ENCODE measurements at places on chromosomes 5 and 9.

GRCh38 chr5:44387406-44387805 lies 1.8 kb downstream of the FGF10 start:
- no peak for DNase-seq

DNA sequence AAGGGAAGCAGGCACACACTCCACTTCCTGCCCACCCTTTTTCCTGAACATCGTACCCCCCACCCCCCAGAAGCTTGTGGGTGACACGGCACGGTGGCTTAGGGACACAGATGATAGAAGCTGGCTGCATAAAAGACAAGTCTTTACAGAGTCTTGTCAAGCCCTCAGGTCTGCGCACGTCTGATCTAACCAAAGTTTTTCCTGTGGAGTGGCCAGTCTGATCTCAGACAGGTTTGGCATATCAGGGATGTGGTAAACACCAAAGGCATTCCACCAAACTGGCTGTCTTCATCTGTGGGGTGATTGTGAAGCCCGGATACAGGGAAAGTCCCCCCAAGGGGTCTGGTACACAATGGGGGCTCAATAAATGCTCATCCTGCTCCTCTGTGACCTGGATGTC lies 50.0 kb downstream of the CRB2 start:
- no peak for DNase-seq

DNA sequence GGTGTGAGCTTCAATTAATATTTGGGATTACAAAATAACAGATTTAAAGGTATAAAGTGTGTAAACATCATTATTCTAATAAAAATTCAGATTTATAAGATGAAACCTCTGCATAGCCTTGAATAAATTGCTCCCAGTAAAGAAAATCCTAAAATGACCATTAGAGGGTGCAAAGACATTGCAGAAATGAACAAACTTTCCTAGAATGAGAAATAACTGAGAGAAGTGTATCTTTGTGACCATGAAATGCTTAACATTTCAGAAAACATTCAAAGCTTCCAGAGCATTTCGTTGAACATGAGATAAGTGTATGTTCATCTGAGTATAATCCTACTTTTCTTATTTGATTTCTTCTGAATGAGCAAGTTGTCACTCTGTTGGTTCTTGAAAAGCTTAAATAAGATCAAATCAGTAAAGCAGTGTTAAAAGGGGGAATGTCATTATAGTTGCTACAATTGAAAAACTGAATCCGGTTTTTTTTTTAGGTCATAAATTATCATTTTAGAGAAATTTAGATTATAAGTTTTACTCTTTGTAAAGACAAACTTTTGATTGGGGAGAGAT lies 24.7 kb upstream of the NUDT12 start:
- DNase-seq: no peak

GRCh38 chr5:59325070-59325469 lies 568.5 kb downstream of the PDE4D start:
- DNase-seq: no peak

- no peak for DNase-seq
Measured at GRCh38 chr5:153157156-153157555, 333.3 kb upstream of the GRIA1 start.

DNA sequence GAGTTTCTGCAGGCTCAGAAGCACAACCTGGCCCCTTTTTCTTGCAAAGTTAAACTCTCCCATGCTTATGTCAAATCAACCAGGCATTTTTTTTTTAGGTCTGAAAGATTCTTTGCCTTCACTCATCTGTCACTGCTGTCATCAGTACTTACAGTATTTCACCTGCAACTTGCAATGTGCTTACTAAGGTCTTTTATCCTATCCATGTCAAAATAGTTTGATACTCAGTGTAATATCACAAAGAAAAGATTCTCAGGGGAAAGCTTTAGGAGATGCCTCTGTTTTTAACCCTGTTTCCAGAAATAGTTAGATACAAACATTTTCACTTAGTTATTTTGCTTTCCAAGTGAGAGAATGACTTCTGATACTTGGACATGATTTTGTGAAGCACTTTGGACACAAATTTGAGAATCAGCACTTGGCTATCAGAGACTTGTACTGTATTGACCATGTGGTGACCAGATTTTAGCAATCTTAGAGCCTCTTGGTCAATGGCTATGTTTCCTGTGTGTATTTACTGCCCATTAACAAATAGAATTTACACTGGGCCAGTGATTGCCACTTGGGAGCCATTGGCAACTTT lies 428.2 kb downstream of the IRX1 start:
- no peak for DNase-seq

- DNase-seq: no peak
Measured at GRCh38 chr9:133054966-133055365, 6.8 kb upstream of the CEL start.

DNA sequence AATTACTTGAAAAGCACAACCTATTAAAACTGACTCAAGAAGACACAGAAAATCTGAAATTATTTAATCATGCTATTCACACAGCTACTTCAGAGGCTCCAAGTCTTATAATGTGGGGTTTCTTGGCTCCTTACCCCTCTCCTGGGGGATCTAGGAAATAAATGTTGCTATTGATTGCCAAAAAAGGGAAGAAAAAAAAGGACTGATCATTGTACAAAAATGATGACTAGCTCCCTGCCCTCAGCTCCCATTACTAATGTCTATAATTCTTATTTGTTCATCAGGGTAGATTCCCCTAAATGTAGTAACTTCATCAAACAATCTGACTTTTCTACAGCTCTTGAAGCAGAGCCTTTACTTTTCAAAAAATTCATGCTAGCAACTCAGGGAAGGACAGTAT lies 3.3 kb upstream of the SMC5 start:
- DNase-seq: no peak

- no peak for DNase-seq
Measured at GRCh38 chr5:56529666-56530430, 285.5 kb upstream of the MAP3K1 start.

DNA sequence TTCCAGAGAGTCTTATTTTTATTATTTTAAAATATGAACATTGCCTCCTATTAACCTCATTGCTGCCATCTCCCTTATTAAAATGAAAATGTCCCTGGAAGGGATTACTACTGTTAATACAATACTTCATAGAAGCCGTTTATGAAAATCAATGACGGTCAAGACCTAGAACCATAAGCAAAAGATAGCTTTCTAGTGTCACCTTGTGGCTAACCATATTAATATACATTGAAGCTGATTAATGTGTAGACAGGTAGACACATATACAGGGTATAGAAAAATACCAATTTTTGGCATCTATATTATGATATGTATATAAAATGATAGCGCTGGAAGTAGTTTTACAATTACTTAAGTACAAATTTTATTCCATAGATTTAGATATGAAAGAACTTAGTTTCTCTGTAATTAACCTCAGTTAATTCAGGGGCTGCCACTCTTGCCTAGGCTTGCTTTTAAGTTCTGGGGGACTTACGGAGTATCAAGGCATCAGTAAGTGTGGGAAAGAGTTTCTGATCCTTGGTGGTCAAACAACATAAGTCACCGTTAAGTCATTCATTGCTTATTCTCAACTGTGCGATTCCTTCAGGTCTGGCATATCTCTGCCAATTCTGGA lies 2.5 kb upstream of the YTHDC2 start:
- no peak for DNase-seq

GRCh38 chr5:171849585-171850323 lies 64.1 kb downstream of the SMIM23 start:
- no peak for DNase-seq

DNA sequence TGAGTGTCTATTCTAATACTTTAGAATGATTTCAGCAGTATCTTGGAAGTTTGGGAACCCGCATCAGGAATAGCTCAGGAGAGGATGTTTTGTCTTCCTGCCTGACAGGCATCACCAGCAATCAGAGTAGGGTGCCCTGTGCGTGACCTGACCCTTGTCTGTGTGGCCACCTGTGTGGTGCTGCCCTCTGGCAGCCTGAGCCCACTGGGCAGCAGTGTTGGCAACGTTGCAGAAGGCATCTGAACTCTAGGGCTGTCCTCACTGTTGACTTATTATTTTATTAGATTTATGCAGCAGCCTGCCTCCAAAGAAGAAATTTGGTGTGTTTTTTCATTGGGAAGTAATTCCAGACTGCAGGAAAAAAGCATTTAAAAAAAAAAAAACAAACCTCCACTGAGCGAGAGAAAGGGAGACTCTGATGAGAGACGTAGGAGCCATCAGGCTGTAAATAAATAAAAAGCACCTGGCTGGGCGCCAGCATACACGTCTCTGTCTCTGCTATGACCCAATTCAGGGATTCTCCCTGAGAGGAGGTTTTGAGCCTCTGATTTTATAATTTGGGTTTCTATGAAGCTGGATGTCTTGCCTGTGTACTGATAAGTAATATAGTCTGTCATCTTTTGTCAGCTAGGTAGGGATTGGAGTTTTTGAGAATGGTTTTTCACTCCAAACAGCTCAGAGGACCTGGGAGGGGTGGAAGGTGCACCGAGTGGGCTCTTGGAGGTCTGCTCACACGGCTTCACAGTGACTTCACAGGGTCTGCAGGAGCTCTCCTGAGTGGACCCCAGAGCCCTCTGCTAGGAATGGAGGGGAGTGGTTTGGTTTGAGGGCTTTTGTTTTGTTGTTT lies 49.0 kb downstream of the FAM78A start:
- no peak for DNase-seq

- DNase-seq: no peak
Measured at GRCh38 chr9:19033015-19033414, at the start of gene SAXO1. TSS of gene SAXO1 (minus strand) at chr9:19033209. CDS start at chr9:19032908, 301 bp downstream.

GRCh38 chr9:89317282-89317681 lies 1.0 kb upstream of the SECISBP2 start:
- no peak for DNase-seq

DNA sequence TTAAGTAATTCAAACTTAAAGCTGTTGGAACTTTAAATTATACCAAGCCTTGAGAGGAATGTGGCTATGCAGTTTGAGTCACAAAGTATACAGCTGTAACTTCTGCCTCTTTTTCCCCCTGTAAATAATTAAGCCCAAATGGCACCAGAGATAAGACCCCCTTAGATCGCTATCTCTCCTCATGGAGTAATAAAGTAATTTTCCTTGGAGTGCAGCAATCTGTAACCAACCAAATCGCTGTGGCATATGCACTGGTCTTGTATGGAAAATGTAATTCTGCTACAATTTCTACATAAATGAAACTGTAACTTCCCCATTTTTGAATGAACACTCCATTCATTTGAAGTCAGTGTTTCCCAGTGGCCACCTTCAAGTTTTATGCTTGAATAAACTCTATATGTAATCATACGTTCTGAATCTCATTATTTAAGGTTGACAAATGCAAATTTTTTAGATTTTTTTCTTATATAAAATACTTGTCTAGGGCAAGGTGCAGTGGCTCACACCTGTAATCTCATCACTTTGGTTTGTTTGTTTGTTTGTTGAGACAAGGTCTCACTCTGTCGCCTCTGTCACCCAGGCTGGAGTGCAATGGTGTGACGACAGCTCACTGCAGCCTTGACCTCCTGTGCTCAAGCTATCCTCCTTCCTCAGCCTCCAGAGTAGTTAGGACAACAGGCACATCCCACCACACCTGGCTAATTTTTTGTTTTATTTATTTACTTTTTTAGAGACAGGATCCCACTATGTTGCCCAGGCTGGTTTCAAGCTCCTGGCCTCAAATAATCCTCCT lies 12.3 kb downstream of the SUSD1 start:
- DNase-seq: no peak

- DNase-seq: no peak
Measured at GRCh38 chr5:153520952-153521351, 30.5 kb downstream of the GRIA1 start.

GRCh38 chr9:115106642-115107041 lies 11.3 kb downstream of the TNC start:
- DNase-seq: no peak

GRCh38 chr5:39717176-39717897 lies 292.6 kb upstream of the DAB2 start:
- DNase-seq: no peak
